ENCODE measurements at places on chromosomes 4 and X.

DNA sequence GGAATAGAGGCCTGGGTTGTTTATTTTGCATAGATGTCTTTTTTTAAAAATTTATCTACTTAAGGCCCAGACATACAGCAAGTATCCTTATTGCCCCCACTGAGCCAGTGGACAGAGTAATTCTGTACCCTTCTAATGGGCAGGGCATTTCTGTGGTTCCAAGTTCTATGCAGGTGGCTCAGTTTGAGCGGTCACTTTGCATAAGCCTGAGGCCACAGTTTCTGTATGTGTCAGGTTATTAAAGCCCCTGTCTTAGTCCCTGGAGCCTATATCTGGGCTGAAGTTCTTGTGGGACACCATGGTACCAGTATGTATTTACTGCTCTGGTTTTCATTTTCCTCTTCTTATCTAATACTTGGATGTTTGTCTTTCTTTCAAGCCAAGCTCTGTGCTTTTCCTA, 168.8 kb downstream of the MID1IP1 start:
- no peak for DNase-seq

- DNase-seq, result no peak
Measured at GRCh38 chrX:123610915-123611314, 121.9 kb downstream of the THOC2 start.

DNA sequence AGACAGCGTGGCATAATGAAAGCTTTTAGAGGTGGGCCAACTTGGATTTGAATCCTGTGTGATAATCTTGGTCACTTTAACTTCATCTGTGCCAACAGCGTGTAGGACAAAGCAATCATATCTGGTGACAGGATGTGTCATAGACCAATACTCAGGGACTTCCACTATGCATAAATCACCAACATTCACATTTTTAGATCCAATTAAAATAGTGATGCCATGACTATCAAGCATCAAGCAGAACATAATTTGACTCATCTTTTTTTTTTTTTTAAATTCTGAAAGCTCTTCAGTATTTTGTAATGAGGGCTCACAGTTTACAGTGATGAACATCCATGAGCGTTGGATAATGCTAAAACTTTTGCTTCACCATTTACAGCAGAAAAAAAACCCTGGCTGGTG, 27.3 kb upstream of the RAPGEF2 start:
- peak; percentile 55 for DNase-seq

- DNase-seq, result no peak
Measured at GRCh38 chr4:22456291-22456690, 59.6 kb downstream of the ADGRA3 start.

- no peak for DNase-seq
Measured at GRCh38 chr4:39118034-39118658, 56.1 kb downstream of the KLHL5 start.

DNA sequence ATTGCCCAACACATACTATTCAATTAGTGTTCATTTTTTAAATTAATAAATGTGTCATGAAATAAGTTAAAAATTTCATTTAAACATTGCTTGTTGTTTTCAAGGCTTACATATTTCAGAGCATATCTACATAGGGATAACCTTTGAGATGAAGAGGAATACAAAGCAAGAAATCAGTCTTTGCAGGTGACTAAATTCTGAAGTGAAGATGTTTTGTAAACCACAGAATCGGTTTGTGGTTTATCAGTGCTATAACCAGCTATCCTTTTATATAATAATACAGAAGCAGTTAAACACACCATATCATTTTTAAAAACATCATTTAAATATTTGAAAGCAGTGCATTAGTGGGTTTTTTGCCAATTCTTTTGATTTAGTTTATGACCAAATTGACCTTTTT, 26.9 kb downstream of the FAM241A start:
- DNase-seq, result no peak

DNA sequence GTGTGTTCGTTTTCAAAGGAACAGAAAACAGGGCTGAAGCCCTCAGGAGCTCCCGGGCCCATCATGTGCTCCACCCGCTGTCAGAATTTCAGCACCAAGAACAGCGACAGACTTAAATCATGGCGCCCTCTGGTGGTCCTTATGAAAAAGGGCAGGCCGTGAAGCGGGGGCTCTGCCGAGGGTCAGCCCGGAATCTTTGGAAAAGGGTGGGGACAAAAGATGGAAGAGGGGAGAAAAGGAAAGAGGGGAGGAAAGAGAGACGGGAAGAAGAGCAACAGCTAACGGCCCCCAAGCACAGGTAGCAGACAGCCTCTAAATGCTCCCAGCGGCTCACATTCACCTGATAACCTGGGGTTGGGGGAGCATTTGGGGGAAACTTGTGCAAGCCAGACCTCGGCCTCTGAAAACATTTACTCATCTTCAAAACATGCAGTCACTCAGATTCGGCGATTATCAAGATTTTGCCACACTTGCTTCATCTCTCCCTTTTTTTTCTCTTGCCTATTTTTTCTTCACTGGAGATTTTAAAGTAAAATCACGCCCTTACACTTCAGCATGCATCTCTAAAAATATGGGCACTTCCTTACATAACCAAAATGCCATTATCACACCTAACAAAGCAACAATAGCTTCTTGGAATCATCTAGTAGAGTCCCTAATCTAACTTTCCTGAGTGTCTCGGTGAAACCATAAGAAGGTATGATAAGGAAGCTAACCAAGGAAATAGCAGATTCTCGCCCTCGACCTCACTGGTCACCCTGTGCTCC, 28.1 kb upstream of the MAN2B2 start:
- peak; percentile 59 for DNase-seq

GRCh38 chr4:111274486-111274885, 651.6 kb upstream of the PITX2 start:
- DNase-seq, result peak; percentile 52

GRCh38 chrX:129043138-129043537, 480.2 kb downstream of the SMARCA1 start:
- no peak for DNase-seq

GRCh38 chrX:22686138-22686541, 313.6 kb upstream of the DDX53 start:
- DNase-seq, result peak; percentile 87

DNA sequence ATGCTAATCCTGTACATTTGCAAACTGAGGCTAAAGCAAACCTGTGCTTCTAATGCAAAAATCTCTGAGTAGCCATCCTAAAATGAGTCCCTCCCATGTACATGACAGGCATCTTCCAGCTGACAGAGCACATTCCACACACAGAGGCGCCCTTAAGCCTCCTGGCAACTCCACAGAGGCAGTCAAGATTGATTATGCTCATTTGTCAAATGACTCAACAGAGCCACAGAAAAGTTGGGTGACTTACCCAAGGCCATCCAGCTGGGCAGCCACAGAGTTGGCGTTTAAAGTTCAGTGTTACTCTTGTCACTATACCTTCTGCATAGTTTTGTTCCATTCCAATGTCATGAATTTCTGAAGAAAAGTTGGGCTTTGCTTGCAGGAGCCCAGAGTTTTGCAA, 394.6 kb upstream of the FGF13 start:
- DNase-seq, result peak; percentile 72

- DNase-seq, result no peak
Measured at GRCh38 chr4:150318971-150319370, 240.7 kb downstream of the DCLK2 start.

GRCh38 chr4:85790582-85790981, 315.6 kb downstream of the ARHGAP24 start:
- peak; percentile 56 for DNase-seq

- no peak for DNase-seq
Measured at GRCh38 chr4:83712890-83713289, 177.0 kb downstream of the GPAT3 start.

DNA sequence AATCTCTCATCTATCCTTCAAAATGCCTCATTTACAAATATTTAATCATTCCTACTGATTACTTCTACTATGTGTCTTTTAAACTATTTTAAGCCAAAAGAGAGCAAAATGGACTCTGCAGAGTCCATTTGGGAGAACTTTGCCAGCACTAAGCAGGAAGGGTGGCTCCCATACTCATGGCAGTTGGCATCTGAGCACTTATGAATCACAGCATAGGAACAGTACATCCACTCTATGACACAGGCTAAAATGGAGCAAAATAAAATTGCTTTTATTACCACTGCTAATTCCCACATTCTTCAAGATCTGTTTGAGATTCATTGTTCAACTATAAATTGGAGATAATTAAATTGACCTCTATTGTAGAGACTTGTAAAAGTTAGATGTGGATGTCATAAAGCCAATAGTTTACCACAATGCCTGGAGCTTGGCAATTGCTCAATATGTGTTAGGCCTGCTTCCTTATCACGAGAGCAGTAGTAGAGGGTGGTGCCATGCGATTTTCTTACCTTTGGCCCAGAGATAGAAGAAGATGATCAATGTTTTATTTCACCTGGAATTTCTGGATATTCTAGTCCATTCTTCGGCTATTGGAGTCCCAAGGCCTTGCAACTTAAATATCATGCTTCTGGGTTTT, 19.1 kb downstream of the HPGD start:
- peak; percentile 12 for DNase-seq

GRCh38 chrX:109268340-109268739, 213.5 kb downstream of the GUCY2F start:
- no peak for DNase-seq

DNA sequence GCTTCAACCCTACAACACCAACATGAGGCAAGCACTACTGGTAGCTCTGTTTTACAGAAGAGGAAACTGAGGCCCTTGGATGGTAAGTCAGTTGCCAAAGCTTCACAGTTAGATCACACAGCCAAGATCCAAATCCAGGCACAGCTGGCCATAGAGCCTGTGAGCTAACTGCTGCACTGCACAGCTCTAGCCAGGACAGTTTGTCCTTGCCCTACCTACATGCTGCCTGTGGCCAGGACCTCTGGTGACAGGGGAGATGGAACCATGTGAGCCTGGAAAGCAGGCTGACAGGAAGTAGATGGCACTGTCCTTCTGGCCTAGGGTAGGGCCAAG, 257.8 kb downstream of the FBXW7 start:
- no peak for DNase-seq

GRCh38 chrX:64093761-64094160, 111.7 kb downstream of the AMER1 start:
- DNase-seq, result no peak

- DNase-seq, result no peak
Measured at GRCh38 chr4:154942176-154942575, 161.1 kb downstream of the RBM46 start.

- DNase-seq, result no peak
Measured at GRCh38 chr4:26085551-26085950, 171.5 kb downstream of the SMIM20 start.

DNA sequence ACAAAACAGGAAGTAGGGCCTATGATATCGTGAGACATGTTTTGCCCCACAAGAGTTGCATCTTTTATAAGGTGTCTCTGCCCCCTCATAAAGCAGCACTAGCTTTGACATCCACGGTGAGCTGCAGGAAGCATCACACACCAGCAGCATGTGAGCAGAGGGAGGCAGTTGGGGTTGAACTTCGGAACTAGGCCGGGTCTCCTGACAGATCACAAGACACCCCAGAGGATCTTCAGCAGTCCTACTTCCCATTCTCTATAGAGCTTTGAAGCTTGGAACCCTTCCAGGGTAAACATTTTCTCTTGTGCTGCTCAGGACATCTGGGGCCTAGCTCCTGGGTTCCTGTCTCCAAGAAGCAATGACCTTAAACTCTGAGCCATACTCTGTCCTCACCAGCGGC, 27.5 kb downstream of the YY2 start:
- no peak for DNase-seq

DNA sequence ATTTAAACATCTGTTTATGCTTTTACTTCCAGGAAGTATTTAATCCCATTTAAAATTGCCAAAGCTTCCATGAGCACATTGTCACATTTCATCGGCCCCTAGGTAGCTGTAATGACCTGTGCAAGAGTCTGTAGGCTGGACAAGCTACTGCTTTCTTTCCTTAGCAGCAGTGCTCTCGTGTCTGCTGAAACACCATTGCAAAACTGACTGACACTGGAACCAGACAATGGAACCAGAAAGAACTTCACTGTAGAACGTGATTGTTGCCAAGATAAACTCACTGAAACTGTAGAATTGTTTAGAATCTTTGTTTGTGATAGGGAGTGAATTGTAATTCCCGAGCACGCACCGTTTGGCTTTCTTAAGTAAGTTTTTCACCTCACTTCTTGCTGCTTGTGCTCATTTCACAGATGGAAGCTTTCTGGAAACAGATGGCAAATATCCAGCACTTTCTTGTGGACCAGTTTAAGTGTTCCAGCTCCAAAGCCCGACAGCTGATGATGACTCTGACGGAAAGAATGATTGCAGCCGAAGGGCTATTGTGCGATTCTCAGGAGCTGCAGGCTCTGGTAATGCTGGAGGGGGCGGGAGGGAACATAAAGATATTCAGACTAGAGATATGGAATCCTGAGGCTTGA, 36.9 kb downstream of the EVC start:
- peak; percentile 99 for DNase-seq

- DNase-seq, result no peak
Measured at GRCh38 chr4:141637565-141637964, 1.2 kb downstream of the IL15 start.

- no peak for DNase-seq
Measured at GRCh38 chrX:30150196-30150895, 65.0 kb upstream of the MAGEB2 start.

DNA sequence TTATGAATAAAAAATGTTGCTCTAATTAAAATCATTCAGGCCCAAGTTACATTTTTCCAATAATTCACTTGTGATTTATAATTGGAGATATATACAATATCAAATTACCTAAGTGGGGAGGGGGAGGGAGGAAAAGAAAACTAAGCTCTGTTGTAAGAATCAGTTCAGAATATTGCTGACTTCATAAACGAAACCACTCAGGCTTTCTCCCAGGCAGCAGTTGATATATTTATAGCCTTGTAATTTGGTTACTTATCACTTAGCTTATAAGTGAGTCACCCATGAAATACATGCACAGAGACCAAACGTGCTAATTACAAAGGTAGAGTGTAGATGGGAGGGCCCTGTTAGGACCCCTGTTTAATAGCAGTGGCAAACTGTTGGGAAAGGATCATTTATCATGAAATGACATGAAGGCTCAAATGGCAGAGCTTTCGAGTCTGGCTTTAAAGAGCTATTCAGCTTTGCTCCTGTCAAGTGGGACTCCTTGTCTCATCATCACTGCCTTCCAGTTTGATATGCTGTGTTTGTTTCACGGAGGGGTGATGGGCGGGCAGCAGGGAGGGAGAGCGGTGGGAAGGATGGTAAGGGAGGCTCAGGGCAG, 105.6 kb upstream of the PGRMC2 start:
- DNase-seq, result peak; percentile 90

- DNase-seq, result peak; percentile 11
Measured at GRCh38 chr4:9988933-9989332, 32.4 kb downstream of the SLC2A9 start.

- DNase-seq, result no peak
Measured at GRCh38 chrX:39941332-39941920, 156.3 kb downstream of the BCOR start.

DNA sequence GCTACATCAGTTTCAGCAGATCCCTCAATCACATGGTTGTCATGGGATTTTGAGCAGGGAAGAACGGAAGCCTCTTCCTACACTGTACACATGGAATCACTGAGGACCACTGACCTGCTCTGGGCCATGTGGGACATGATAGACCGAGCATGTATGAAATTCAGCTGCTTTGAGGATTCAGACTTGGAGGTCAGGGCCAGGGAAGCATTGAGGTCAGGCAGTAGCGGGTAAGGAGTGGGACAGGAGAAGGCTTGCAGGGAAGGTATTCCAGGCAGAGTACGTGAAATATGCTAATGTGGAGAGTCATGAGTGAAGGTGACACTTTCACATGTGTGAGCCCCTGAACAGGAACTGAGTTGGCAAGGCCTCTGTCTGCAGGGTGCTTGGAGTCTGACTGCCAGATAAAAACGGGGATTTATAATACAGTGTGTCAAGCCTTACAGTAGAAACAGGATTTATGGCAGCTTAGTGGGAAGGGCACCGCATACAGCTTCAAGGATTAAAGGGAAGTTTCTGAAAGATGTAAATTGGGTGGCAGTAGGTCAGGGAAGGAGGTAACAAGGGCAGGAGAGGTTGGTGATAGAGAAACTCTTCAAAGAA, 111.7 kb downstream of the STK32B start:
- DNase-seq, result no peak

Data from fibroblast of gingiva (primary cell).